ENCODE measurements at places on chromosomes 5 and 9.
A peak's percentile ranks its signal among the peaks of the same experiment; 100 is the strongest.

DNA sequence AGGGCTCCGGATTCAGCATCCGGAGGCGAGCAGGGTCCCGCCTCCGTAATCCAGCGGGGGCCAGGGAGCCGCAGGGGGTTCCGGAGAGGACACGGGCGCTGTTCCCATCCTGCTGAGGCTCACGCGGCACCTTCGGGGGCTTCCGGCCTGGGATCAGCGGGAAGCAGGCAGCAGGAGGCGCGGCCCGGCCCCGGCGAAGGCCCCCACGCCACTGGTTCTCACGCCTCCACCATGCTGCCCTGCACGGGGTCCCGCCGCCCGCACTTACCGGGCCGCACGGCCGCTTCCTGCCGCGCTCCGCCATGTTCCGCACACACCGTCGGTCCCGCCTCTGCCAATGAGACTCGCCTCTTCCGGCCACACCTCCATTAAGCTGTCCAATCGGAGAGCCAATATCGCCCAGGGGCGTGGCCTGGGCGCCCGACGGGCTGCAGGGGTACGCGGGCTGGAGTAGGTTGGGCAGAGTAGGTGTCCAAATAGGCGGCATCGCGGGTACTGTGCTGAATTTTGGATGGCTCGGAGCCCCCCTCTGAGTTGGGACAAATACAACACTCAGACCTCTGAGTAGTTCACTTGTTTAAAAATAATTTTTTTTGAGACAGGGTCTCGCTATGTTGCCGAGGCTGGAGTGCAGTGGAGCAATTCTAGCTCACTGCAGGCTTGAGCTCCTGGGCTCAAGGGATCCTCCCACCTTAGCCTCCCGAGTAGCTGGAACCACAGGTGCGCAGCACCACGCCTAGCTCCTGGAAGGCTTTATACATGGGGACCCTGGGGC, at the start of gene SPOUT1:
Gene SPOUT1, minus strand, starts transcription at position 318 of the 775 bp plus-strand sequence. Its CDS starts 14 bp downstream, at position 304.
- peak; percentile 77 for DNase-seq

DNA sequence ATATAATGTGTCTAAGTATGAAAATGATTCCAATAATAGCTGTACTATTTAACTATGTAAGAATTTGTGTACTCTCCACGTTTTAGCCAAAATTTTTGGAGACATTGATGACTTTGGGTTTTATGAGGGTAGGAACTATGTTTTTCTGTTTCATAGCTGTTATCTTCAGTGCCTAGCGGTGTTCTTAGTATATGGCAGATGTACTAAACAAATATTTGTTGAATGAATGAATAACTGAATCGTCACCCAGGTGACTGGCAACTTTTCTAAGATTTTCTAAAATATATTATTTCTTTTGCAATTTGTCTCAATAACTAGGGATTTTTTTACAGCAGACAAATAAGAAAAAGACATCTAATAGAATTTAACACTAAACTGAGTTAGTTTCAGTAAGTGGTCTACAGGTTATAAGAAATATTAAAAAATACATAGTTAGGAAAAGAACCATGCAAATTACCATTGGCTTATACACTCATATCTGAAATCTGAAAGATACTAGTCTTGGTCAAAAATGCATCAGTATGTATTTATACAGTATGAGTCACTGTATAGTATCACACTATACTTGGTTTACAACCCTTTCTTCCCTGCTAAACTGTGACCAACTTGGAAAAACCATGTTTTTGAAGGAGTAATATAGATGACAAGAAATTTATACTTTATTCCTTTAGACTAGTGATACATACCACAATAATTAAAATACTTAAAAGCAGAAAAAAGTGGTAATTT, 10.5 kb upstream of the ERCC6L2 start:
- DNase-seq: no peak

DNA sequence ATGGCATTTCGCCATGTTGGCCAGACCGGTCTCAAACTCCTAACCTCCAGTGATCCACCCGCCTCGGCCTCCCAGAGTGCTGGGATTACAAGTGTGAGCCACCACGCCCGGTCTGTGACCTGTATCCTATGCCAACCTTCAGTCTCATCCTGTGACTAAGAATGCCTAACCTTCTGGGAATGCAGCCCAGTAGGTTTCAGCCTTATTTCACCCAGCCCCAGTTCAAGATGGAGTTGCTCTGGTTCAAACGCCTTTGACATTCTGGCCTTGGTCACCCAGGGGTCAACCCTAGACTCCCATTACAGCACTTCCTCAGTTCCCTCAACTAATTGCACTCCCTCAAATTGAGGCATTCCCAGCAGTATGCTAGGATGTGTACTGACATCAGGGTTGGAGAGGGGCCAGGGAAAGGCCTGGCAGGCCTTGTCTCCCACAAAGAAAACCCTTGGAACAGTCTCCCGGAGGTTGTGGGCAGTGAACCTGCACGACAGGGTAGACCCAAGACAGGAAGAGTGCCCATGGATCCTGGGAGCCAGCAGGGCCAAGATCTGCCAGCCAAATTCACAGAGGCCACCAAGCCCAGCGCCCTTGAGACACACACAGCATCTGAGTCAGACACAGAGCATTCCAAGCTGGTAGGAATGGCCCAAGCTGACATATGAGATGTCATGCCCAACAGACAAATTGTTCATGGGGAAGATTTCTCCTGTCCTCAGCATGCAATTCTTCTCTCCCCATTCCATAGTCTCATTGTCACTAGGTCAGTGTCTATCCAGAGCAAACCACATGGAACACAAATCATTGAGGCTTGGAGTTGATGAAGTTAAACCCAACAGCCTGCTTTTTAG, 24.9 kb upstream of the SMU1 start:
- no peak for DNase-seq

DNA sequence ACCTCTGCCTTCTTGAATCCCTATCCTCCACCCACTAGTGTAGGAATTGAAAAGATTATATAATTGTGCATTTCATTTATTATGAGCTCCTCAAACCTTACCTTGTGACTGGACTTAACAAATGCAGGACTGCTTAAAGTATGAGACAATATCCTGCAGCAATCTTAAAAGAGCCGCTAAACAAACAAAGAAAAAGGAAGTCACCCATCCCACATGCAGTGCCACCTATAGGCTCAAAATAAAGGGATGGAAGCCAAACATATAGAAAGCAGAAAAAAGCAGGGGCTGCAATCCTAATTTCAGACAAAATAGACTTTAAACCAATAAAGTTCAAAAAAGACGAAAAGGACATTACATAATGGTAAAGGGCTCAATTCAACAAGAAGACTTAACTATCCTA, 8.7 kb downstream of the PCAT7 start:
- DNase-seq: no peak
